ENCODE measurements at places on chromosomes 2 and 18. TPM values are rescaled to one million over a fixed set of nuclear protein-coding genes. Genes with fewer than 3 reads are reported as not detected.

IL1RL1 gene
- 0.19 TPM for total RNA-seq

GTF2A1L gene
- total RNA-seq = not detected

ABCG5 gene
- total RNA-seq = not detected

RESP18 gene
- not detected for total RNA-seq

LHCGR gene
- total RNA-seq = not detected

ATP6V1B1 gene
- not detected for total RNA-seq

RIT2 gene
- total RNA-seq = not detected

CRYGC gene
- not detected for total RNA-seq

GALNT3 gene
- total RNA-seq = 8.5 TPM

TEKT4 gene
- not detected for total RNA-seq

GDF7 gene
- total RNA-seq = not detected

UGT1A10 gene
- total RNA-seq = not detected

VWA3B gene
- not detected for total RNA-seq

ATP6V1C2 gene
- not detected for total RNA-seq

GREB1L gene
- total RNA-seq = not detected

MARS2 gene
- total RNA-seq = 11.1 TPM

UGT1A8 gene
- not detected for total RNA-seq

GALNT13 gene
- 0.14 TPM for total RNA-seq

ORC4 gene
- 31.4 TPM for total RNA-seq

Measured in activated naive CD4-positive, alpha-beta T cell treated with anti-CD3 and anti-CD28 coated beads, Interleukin-2, amount 10 ng/mL, durations not matched to agents 5 hours and 36 hours (primary cell).